ENCODE measurements at places on chromosomes 1 and 21. TPM values are rescaled to one million over a fixed set of nuclear protein-coding genes. Genes with fewer than 3 reads are reported as not detected.
A peak's percentile ranks its signal among the peaks of the same experiment; 100 is the strongest.

The HPDL gene
- 1.8 TPM for polyA plus RNA-seq

The GJB3 gene
- 0.25 TPM for polyA plus RNA-seq

The ZSWIM5 gene
- polyA plus RNA-seq, result 0.34 TPM

- DNase-seq, result no peak
These were observed 394.8 kb downstream of the PRDM2 start for GRCh38 chr1:14094611-14095400.

DNA sequence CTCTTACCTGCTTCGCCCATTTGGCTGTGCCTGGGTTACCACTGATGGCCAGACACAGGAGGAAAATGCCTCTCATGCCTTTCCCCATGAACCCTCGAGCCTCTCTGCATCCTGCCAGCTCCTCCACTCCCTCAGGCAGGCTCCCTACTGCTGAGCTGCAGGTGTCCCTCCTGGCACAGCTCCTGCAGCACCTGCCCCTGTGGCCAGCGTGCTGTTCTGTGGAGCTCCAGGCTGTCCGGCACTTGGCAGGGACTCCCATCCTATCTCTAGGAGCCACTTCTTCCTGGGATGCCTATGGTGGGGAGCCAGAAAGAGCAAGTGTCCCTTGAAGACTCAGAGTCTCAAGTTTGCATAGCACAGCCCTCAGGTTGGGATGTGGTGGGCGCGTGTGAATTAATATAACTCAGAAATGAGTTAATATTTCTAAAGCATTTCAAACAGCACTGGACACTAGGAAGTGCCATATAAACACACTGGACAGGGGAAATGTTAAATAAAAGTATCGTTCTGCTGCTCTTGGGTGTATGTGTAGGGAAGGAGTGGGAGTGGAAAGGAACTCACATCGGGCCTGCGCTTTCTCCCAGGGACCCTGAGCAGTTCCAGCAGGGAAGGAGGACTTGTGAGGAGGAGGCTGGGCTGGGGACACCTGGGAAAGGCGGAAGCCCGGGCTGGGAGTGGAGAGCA lies 2.7 kb downstream of the LRRC71 start:
- no peak for DNase-seq

DNA sequence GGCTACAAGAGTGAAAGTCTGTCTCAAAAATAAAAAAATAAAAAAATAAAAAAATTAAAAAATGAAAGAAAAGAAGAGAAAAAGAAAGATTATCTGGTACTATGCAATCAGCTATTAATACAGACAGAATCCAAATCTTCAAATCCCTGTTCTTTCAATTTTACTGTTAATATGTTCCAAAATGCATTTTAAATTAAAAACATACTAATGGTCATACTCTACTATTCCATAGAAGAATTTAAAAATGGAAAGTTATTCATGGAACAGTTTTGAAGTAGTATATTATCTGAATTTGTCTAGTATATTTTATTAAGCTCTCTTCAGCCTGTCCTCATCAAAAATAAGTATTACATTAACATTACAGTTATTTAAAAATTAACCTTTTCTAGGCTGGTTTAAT lies 430.1 kb downstream of the PTBP2 start:
- no peak for DNase-seq

DNA sequence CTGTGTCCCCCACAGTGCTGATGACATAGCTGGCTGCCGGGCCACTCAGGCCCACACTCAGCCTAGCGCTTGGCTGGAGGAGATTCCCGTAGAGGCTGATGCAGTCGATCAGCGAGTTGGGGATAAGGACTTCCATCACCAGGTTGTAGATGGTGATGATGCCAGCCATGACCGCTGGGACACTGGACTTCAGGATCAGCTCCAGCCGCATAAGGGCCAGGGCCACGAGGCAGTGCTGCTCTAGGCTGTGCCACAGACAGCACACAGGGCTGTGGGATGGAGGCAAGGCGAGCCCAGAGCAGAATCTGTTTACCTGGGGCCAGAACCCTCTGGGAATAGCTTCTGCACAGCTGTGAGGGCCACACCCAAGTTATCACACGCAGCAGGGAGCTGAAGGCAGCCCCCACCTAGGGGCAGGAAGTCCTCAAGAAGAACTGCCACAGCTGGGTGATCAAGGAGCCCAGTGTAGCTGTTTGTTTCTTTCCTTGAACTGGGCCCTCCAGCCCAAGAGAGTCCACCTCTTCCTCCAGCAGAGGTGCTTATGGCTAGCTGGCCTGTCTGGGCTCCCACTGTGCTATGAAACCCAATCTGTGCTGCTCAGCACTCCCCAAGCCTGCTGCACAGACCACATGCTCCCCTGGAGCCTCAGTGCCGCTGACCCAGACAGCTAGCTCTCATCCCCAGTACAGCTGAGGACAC lies 6.2 kb downstream of the SLC2A1 start:
- DNase-seq, result no peak

DNA sequence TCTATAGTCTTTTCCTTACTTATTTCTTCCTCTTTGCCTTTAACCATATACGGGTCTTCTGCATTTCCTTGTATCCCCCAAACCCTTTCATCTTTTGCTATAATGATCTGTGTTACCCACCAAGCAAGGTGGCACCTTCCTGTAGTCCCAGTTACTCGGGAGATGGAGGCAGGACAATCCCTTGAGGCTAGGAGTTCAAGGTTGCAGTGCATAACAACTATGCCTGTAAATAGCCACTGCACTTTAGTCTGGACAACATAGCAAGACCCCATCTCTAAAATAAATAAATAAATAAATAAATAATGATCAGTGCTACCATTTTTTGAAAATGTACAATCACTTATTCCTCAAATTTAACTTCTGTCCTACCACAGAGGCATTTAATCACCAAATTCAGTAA lies 11.5 kb downstream of the DR1 start:
- DNase-seq, result no peak

DNA sequence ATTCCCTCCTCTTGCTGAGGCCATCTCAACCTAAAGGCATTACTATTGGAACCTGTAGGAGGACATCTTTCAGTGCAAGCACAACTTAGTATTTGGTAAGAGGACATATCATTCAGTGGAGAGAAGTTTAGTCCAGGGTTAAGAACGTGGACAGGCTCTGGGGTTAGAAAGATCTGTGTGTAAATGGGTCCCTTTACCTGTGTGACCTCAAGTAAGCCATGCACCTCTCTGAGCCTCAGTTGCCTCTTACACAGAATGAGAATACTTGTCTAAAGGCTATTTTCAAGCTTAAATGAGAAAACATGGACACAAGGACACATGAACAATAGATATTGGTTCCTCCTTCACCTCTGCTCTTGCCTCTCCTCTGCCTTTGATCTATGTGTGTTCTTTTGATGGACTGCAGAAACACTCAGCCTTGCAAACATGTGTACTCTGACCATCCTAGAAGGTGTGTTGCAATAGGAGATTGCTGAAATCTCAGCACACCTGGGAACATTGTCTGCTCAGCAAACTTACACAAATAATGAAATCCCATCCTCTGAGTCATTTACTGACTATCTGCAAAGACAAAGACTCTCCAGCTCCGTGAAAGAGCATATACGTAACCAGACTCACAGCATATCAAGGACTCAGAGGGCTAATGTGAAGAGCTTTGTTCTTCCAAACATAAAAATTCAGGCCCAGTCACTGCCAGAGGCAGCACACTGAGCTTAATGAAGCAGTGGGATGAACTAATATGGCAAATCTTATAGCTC lies 143.8 kb downstream of the DAB1 start:
- DNase-seq, result no peak

GRCh38 chr1:211935448-211935970 lies 99.8 kb downstream of the INTS7 start:
- DNase-seq, result no peak

GRCh38 chr1:162003061-162003829 lies 20.4 kb downstream of the OLFML2B start:
- DNase-seq, result peak; percentile 83

GRCh38 chr21:41373253-41373652 lies 11.4 kb downstream of the MX2 start:
- no peak for DNase-seq

- DNase-seq, result no peak
These were observed 245.3 kb upstream of the RUNX1 start for GRCh38 chr21:35294231-35294898.

- DNase-seq, result peak; percentile 85
These were observed 8.2 kb upstream of the S100A10 start for GRCh38 chr1:152001631-152002584.

GRCh38 chr1:52225174-52225573 lies 83.3 kb downstream of the ZFYVE9 start:
- no peak for DNase-seq

- no peak for DNase-seq
These were observed 20.2 kb upstream of the PKP1 start for GRCh38 chr1:201262963-201263608.

DNA sequence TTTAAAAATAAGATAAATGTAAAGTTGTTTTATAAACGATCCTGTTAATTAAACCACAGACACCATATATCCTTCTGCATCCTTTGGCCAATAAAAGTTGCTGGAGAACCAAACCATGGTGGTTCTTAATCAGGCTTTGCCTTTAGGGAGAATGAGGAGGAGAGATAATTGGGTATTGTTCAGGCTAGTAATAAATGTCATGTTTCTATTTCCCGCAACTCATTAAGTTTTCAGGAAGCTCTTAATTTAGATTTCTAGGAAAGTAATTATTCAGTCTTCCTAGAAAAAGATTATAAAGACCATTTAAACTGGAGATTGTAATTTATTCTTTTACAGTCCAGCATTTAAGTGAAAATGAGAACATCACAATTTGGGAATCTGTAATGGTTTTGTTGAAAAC lies 34.5 kb downstream of the RAB4A start:
- no peak for DNase-seq

- no peak for DNase-seq
These were observed 175.6 kb downstream of the NRIP1 start for GRCh38 chr21:14889080-14889810.

DNA sequence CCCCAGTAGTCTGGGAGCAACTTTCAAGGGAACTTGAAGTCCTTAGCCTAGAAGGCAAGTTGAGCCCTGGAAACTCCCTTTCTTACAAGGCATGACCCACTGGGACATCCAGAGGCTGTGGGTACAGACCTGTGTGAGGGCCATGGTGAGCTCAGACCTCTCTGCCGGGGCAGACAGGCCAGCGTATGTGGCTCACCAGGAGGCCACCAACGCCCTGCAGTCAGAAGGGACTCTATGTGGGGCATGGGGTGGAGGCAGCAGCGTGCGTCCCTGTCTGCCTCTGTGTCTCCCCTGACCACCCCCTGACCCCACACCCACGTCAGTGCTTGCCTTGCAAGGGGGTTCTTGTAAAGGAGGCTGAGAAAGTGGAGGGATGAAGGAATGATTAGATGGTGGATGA lies 10.8 kb downstream of the COQ8A start:
- DNase-seq, result no peak

All from hindlimb muscle (tissue), 1 donor.